Fibroblast of upper back skin (primary cell): ENCODE measurements at places on chromosomes 2 and 18.

DNA sequence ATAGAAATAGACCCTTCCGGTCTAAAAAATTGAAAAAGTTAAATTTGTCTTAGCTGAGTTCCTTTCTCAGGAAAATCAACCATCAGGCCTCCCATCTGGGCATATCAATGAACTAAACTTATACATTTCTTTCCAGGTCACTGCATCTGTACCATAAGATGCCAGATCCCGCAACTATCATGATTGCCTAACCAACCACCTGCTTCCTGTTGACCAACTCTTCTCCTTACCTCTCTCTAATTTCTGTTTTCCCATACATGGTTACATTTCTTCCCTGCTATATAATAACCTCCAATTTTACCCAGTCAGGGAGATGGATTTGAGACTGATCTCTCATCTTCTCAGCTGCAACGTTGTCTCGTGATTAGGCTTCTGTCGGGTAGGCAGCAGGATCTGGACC lies 228.7 kb downstream of the FSIP2 start:
- no peak for DNase-seq

DNA sequence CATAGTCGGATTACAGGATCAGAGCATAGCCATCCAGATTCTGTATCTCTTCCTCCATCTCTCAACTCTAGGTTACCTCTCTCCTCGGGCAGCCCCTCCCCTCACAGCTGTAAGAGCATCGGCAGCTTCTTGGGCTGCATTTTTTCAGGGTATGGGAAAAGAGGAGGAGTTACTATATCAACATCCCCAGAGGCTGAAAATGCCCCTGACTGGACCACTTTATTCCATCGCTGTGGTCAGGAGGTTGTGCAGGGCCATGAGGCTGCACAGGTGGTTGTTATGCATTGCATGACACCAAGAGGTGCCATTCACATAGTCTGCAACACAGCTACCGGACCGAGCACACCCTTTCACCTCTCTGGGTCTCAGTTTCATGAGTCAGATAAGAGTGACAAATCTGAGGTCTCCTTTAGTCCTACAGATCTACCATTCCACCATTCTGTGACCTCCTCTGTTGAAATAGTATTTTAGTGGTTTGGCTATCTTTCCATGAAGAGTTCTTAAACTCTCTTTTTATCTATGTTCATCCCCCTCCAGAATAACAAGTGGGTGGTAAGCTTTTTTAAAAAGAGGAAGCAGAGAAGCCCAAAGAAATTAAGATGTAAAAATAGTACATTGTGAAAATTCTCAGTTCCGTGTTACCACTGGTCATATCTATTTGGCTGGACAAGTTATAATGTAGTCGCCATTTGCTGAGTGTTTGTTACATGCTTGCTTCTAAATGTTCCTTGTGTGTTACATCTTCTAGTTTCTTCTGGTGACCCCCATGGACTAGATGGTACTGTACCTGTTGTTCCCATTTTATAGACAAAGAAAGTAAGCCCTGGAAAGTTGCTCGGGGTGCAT lies 56.6 kb upstream of the SLC1A4 start:
- DNase-seq: no peak

DNA sequence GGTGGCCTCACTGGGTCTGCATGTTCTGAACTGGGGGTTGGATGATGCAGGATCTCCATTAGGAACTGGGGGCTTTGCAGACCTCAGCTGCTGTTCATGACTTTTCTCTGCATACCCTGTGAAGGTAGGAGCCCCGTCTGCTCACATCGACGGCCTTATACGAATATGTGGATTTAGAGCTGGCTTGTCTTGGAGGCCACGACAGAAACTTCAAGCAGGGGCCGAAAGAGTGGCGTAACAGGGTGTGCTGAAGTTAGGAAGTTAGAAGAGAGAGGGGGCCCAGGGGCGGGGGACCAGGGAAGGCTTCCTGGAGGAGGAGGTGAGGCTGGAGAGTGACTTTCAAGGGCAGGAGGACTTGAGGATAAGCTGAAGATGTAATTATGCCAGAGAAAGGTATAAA lies 144.9 kb downstream of the TSN start:
- no peak for DNase-seq

GRCh38 chr18:79548986-79549637 lies 130.5 kb upstream of the CTDP1 start:
- no peak for DNase-seq

GRCh38 chr2:122152571-122152970 lies 397.1 kb downstream of the TSN start:
- DNase-seq: no peak

DNA sequence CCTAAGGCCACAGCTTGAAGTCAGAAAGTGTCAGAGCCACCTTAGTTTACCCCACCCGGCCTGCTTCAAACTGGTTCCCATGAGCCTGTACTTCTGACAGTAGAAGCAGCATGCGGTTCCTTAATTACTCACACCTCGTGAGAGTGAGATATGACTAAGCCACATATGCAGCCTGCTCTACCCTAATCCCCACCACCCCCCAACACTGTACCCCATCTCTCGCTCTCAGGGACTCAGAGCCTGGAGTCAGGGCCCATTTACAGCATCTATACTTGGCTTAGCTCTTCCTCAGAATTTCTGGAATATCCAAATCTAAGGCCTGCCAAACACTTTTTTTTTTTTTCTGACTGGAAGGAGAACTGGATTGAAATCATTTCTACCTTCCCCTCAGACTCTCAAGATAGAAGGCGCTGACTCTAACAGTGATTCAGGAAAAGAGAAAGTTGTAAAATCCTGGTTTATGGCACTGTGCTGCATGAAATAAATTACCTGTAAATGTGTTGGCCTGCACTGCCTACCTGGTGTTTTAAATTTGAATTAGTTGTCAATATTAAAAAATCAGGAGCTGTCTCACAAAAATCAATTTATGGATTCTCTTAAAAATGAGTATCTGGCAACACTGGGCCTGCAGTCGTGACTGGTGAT lies 360.0 kb downstream of the RND3 start:
- DNase-seq: no peak

GRCh38 chr2:9463698-9464034 lies 10.7 kb upstream of the IAH1 start:
- DNase-seq: no peak

- no peak for DNase-seq
These were observed 450.9 kb upstream of the MYT1L start for GRCh38 chr2:2782007-2782406.

DNA sequence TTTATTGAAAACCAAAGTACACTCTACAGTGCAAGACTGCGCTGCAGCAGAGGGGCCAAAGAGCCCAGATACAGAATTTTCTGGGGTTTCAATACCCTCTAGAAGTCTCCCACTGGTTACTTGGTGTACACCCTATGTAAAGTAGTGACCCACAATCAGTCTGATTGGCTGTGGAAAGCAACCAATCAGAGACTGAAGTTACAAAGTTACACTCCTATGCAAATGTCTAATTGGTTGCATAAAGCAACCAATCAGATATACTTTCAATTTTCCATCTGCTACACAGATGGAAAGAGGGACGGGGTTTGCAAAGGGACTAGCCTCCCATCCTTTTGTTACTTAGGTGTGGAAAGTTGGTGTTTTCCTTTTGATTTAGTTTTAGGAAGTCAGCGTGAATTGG lies 198.9 kb upstream of the SH3BP4 start:
- peak; percentile 22 for DNase-seq

- no peak for DNase-seq
These were observed 53.6 kb upstream of the CAB39 start for GRCh38 chr2:230658877-230659652.

DNA sequence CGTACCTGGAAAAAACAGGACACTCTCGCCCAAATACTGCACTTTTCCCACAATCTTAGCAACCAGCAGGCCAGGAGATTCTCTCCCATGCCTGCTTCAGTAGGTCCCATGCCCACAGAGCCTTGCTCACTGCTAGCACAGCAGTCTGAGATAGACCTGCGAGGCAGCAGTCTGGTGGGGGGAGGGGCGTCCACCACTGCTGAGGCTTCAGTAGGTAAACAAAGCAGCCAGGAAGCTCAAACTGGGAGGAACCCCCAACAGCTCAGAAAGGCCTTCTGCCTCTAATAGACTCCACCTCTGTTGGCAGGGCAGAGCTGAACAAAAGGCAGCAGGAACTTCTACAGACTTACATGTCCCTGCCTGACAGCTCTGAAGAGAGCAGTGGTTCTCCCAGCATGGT lies 1202.8 kb upstream of the ACVR2A start:
- no peak for DNase-seq

- peak; percentile 5 for DNase-seq
These were observed 682 bp upstream of the SCLY start for GRCh38 chr2:238060096-238060541.

GRCh38 chr2:21234464-21235120 lies 110.8 kb downstream of the TDRD15 start:
- DNase-seq: no peak

GRCh38 chr2:182381225-182381624 lies 45.6 kb downstream of the PDE1A start:
- no peak for DNase-seq

- DNase-seq: no peak
These were observed 4.4 kb downstream of the ADCYAP1 start for GRCh38 chr18:908758-909724.

DNA sequence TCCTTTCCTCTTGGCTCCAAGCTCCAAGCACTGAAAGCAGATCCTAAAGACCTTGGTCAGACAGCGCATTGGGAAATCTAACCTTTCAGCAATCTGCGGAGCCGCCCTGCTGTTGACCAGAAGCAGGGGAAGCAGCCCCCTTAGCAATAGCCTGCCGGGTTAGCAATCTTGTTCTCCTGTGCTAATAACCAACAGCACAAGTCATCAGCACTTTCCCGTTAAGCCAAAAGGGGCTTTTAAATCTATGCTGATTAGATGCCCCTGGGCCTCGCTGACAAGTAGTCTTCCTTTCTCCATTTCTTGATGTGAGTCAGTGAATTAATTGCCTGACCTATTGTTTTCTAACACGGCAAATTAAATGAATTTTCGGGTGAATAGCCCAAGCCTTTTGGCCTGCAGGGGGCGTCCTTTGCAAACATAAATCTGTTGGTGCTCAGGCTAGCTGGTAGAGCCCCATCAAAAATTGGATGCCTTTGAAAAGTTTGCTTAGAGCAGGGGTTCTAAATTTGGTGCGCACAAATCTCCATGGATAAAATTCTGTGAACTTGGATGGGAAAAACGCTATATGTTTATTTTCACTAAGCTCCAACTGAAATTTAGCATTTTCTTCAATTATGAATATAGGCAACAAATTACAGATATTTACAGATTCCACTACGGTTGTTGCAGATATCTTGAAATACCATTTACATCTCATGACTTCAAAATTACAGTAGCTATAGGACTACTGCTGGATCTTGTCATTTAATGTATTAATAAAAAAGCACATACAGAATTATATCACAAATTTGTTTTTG lies 24.6 kb downstream of the MAIP1 start:
- peak; percentile 78 for DNase-seq
